ENCODE measurements at places on chromosomes 2 and 18. TPM values are rescaled to one million over a fixed set of nuclear protein-coding genes. Genes with fewer than 3 reads are reported as not detected.

Gene RIT2
- 9.5 TPM for total RNA-seq

Gene ACMSD
- not detected for total RNA-seq

Gene FAM161A
- 16.4 TPM for total RNA-seq

Gene FBXO48
- total RNA-seq: 1.5 TPM

Gene CHST9
- 6.8 TPM for total RNA-seq

Gene KCNK3
- 6.3 TPM for total RNA-seq

Gene STEAP3
- 1.4 TPM for total RNA-seq

Gene AKAIN1
- total RNA-seq: 6.9 TPM

Gene KYNU
- total RNA-seq: 0.27 TPM

Gene MOGAT1
- total RNA-seq: not detected

All from cerebellum (tissue), 4 donors.